Sigmoid colon (tissue), 7 donors: ENCODE measurements at places on chromosomes 2 and 18. TPM values are rescaled to one million over a fixed set of nuclear protein-coding genes. Genes with fewer than 3 reads are reported as not detected.

- no peak for DNase-seq
Observed at GRCh38 chr18:62037989-62038778, 145.4 kb upstream of the RNF152 start.

- DNase-seq, result no peak
Observed at GRCh38 chr2:17422061-17422460, 96.2 kb downstream of the RAD51AP2 start.

DNA sequence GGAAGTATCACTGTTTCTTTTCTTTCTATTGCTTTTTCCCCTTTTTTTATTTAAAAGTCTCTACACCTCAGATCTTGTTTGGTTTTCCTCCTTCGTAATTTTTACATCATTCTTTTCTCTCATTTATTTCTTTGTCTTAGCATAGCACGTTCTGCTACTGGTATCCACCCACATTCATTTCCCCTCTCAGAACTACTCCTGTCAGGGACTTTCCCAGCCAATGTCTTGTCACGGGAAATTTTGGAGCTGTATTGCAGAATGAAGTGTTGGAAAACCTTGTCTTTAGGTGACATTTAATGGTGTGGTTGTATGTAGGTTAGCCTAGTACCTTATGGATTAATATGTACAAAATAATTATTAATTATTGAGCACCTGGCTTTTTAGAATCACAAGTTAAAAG is 34.0 kb downstream of the TTLL4 start:
- no peak for DNase-seq

DNA sequence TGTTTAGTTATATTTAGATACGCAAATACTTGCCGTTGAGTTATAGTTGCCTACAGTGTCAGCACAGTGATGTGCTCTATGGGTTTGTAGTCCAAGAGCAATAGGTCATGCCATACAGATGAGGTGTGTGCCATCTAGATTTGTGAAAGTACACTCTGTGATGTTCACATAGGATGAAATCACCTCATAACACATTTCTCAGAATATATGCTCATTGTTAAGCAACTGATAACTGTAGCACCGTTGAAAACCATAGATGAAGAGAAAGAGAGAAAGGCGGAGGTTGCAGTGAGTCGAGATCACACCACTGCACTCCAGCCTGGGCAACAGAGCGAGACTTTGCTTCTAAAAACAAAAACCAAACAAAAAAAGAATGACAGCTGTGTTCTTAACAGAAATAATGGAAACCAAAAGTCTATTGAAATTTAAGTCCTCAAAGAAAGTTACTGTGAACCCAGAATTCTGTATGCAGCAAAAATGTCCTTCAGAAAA is 9.5 kb downstream of the DGKD start:
- DNase-seq, result no peak

DNA sequence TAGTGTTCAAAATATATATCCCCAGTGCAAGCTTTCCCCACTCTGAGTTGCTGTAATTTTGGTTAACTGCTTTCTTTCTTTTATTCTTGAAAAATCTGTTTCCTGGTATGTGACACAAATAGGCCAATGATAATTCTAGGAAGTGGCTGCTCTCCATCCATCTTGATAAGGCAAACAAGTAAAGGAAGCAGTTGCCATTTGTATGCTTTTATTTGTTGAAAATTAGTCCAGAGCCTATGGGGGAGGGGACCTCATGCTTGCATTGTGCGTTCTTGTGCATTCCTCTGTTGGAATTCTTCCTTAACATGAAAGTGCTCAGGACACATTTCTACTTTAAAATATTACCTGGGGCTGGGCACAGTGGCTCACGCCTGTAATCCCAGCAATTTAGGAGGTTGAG is 111.2 kb upstream of the FSHR start:
- DNase-seq, result no peak

DNA sequence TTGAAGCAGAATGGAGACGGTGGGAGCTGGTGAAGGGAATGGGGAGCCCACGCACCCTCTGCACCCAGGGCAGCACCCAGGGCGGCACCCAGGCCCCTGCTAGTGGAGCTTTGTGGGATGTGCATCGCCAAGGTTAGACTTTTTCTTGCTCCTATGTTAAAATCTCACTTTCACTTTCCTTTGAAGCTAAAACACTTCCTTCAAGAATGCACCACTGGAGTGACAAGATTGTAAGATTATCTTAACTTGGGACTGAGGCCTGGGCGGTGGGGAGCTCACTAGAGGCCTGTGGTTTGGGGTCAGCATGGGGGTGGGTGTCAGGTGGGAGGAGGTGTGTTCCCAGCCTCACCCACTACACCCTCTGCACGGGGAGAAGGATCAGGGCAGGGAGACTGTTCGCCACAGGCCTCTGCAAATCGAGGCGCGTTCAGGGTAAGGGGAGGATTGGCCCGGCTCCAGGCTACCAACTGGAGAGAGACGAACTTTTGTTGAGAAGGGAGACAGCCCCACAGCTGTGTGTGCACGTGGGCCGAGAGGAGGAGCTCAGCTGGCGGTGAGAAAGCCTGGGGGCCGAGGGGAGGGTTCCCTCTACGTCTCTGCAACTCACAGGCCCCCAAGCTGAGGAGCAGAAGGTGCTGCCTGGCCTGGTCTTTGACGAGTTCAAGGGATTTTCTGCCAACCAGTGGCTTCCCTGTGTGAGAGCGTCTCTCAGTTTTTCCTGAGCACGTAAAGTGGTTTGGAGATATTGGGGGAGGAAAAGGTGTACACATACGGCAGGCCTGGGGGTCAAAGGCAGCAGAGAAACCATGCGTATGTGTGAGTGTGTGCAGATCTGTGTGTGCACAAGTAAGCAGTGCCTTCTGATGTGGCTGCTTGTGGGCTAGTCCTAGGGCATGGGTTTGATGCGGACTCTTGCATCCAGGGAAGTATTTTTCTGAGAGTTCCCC is 147.7 kb downstream of the KLHL29 start:
- DNase-seq, result peak; percentile 83

- no peak for DNase-seq
Observed at GRCh38 chr2:64919261-64919660, 69.9 kb upstream of the SLC1A4 start.

GRCh38 chr2:197258580-197258979 is 52.0 kb downstream of the ANKRD44 start:
- DNase-seq, result no peak

DNA sequence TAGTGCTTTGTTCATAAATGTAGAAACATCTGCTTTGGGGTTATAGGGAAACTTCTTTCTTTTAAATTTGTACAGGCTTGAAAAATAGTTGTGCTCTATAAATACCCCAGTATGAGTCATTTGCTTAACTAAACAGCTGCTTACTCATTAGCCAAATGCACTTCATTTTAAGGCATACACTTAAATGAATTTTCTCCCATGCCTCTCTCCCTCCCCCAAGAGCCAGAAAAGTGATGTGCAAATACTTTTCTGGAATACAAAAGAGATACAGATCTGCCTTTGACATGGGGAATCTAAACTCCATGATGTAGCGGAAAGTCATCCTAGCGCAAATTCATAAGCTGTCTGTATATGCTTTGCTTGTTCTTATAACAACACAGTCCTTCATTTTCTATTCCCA is 469.4 kb downstream of the DLGAP1 start:
- no peak for DNase-seq

GRCh38 chr2:226552571-226553285 is 246.9 kb downstream of the IRS1 start:
- no peak for DNase-seq

DNA sequence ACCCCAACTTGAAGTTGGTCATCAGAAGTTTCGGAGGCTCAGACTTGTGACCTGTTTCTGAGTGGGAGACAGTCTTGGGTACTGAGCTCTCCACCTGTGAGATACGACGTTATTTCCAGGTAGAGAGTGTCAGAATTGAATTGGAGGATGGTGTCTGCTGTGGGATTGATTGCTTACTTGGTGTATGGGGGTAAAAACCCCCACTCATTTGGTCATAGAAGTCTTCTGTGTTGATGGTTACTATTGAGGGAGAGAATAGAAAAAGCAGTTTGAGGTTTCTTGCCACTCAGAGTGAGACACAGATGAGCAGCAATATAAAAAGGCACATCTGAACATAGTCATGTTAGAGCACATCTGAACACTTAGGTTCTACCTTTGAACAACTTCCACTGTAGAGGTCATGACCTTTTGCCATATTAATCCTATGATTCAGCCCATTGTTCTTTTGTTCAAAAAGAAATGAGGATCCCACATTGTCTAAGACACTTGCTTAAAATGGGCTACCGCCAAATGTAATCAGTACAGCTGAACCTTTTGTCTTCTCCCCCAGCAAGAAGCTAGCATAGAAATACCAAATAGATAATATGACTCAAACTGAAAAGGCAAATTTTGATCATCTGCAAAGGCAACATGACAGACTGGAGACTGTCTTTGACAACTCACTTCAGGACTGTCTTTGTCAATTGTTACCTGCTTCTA is 73.3 kb downstream of the NAB1 start:
- no peak for DNase-seq

GRCh38 chr2:15334644-15335326 is 226.3 kb downstream of the NBAS start:
- DNase-seq, result no peak

- no peak for DNase-seq
Observed at GRCh38 chr2:98713332-98714015, 17.5 kb downstream of the MGAT4A start.

GRCh38 chr2:38592951-38593350 is 9.8 kb downstream of the HNRNPLL start:
- no peak for DNase-seq

DNA sequence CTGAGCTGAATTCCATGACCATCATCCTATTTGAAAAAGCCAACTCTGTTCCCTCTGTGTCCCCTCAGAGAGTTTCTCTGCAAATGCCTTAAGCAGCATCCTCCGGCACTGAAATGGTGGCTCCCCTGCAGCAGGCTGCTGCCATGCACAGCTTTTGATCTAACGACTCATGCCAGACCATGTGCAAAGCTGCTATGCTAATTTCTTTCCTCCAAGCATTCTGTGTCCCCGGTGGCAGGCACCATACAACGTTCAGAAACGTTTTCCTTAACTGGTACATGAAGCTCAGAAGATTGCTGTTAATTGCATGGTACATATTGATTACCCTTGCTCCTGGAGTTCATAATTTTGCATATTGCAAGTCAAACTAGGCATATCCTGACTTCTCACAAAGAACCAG is 336.8 kb downstream of the RBM43 start:
- no peak for DNase-seq

DNA sequence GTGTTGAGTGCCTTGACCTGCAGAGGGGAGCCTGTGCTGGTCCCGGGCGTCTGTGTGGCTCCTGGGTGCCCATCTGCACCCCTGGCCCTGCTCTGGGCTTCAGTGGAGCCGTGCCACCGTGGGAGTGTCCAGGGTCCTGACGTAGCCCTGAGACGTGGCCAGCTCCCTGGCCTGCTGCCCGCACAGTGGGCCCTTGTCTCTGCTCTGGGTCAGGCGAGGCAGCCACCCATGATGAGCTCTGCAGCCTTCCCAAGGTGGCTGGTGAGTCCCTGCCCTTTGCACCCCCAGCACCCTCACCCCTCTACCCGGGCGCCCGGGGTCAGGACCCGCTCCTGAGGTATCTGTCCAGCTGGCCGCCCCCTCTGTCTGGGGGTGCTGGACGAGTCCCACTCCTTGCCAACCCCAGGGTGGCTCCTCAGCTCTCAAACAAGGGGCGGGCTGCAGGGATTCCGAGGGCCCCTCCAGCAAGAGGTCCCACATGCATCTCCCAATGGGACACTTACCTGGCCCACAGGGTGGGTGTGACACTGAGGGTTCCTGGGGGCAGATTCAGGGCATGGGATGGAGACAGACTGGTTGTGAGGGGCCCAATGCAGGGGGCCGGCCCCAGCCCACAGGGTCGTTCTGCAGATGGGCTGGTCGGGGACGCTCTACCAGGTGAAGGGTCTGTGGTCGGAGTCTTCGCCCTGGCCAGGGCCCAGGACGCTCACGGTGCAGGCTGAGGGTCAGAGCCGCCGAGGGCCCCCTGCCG is 2.4 kb downstream of the NEU4 start:
- peak; percentile 65 for DNase-seq

Gene ANKRD12
- total RNA-seq, result 132 TPM

Gene PARD6G
- 13.0 TPM for total RNA-seq

Gene SERPINB11
- total RNA-seq, result not detected

Gene GALR1
- 0.54 TPM for total RNA-seq

Gene SLC9A2
- total RNA-seq, result 0.28 TPM

Gene NEB
- total RNA-seq, result 0.68 TPM

Gene CNDP1
- total RNA-seq, result not detected

Gene RAX
- total RNA-seq, result not detected

Gene VAMP5
- total RNA-seq, result 97.5 TPM
